ENCODE measurements at places on chromosomes 5 and 9.
A peak's percentile ranks its signal among the peaks of the same experiment; 100 is the strongest.

- peak; percentile 40 for DNase-seq
These were observed 467 bp downstream of the CNOT6 start for GRCh38 chr5:180494510-180495181.

GRCh38 chr5:79575996-79576395 lies 36.2 kb upstream of the TENT2 start:
- no peak for DNase-seq

- no peak for DNase-seq
These were observed 196.7 kb downstream of the EBF1 start for GRCh38 chr5:158903006-158903405.

GRCh38 chr5:86999951-87000350 lies 267.7 kb upstream of the RASA1 start:
- no peak for DNase-seq

- DNase-seq: no peak
These were observed 264.0 kb upstream of the TRIM32 start for GRCh38 chr9:116423149-116423548.

DNA sequence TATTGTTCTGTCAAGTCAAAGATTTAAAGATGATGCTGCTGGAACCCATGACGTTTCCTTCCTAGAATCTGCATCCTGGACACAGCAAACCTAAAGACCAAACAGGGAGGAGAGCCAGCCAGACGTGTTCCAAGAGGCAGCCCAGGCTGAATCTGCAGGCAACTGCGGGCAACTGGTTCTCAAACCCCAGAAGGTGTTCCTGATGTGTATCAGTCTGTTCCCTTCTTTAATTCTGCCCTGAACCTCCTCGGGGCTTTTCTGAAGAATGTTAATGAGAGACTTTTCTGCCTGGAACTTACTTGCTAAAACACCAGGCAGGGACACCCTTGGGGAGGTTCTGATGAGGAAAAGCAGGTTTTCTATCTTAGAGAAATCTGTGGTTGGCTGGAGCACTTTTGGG lies 132.8 kb upstream of the RETREG1 start:
- DNase-seq: no peak

DNA sequence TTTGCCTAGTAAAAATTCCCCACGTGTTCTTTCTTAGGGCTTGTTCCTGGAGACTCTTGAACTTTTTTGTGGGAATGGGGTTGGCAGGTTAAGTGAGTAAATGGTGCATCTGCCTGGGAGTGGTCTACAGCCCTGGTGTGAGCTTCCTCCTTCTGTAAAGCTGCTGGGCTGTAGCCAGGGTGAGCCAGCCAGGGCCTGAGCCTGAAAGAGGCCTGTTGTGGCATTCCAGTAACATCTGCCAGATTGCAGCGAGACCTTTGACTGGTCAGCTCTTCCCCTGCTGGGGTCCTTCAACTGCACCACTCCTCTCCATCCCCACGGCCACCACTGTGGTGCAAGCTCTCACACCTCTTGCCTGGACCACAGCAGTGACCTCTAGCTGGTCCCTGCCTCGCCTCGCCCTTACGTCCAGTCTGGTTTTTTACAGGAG lies 47.5 kb downstream of the SLC22A5 start:
- peak; percentile 30 for DNase-seq

GRCh38 chr5:96721351-96721977 lies 59.3 kb downstream of the CAST start:
- peak; percentile 39 for DNase-seq

DNA sequence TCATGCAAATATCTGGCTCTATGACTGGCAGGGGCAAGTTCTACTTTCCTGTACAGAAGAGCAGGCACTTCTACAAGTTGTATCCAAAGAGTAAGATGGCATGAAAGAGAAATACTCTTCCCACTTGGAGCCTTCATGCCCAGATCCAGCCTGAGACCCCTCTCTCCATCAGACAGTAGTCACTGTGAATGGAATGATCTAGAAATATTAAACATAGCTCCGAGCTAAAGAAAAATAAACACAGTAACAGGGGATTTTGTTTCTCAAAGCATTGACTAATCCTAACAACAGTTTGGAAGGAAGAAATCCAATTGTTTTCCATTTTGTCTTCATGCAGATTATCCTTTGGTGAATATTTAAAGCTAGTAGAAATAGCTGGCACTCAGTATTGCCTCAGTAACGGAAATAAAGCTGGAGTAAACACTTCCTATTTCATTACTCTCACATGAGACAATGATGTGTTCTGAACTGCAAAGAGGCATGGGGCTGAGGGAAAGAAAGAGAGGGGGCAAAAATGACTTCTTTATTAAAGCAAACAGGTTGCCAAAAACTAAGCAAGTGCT lies 100.0 kb downstream of the SEMA5A start:
- DNase-seq: no peak

DNA sequence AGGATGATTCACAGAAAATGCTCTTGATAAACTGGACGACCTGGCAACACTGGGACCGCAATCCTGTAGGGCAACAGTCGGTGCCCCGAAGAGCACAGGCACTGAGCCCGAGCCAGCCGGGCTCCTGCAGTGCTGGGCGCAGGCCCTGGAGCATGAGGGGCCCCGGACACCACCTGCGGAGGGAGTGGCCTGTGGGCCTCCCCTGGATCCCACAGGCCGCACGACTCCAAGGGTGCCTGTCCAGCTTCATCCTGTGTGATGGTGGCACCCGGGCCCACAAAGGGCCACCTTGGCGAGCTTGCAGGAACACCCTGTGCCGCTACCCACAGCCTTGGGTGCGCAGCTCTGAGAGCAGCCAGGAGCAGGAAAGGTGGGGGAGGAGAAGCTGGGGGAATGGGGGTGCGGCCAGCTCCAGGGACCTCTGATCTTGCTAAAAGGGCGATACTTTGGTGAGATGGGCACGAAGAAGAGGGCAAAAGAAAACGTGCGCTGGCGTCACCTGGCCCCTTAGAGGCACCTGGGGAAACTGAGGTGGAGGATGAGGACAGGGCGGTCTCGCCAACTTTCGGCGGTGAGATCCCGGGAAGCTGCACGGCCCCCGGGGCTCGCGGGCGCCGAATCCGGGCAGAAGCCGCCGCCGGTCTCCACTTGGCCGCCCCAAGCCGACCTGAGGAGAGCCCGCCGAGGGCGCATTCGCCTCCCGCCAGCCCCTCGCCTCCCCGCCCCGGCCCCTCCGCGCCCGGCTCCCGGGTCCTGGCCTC lies 722 bp downstream of the TBC1D9B start:
- peak; percentile 55 for DNase-seq

GRCh38 chr5:138542180-138542955 lies 668 bp downstream of the ETF1 start:
- DNase-seq: peak; percentile 39

GRCh38 chr9:72203205-72203803 lies 54.1 kb downstream of the GDA start:
- DNase-seq: peak; percentile 73

- DNase-seq: no peak
These were observed 416.6 kb downstream of the ARHGEF28 start for GRCh38 chr5:74042559-74042958.

GRCh38 chr5:175162036-175162435 lies 281.9 kb downstream of the DRD1 start:
- no peak for DNase-seq

GRCh38 chr9:93890436-93890935 lies 64.7 kb downstream of the BARX1 start:
- DNase-seq: no peak

DNA sequence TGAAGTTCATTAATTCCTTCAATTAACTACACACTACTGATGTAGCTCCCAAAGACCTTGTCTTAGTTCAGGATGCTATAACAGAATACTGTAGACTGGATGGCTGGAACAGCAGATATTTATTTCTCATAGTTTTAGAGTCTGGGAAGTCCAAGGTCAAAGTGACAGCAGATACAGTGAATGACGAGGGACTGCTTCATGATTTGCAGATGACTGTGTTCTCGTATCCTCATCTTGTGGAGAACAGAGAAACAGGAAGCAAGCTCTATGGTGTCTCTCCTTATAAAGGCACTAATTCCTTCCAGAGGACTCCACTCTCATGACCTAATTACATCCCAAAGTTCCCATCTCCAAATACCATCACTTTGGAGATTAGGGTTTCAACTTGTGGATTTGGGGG lies 65.6 kb upstream of the MAP1B start:
- DNase-seq: no peak

GRCh38 chr9:116942593-116943061 lies 255.5 kb downstream of the TRIM32 start:
- DNase-seq: no peak

- peak; percentile 80 for DNase-seq
These were observed 173.4 kb upstream of the NR3C1 start for GRCh38 chr5:143576711-143577484.

- DNase-seq: no peak
These were observed 7.3 kb upstream of the TENT4A start for GRCh38 chr5:6705959-6706358.

DNA sequence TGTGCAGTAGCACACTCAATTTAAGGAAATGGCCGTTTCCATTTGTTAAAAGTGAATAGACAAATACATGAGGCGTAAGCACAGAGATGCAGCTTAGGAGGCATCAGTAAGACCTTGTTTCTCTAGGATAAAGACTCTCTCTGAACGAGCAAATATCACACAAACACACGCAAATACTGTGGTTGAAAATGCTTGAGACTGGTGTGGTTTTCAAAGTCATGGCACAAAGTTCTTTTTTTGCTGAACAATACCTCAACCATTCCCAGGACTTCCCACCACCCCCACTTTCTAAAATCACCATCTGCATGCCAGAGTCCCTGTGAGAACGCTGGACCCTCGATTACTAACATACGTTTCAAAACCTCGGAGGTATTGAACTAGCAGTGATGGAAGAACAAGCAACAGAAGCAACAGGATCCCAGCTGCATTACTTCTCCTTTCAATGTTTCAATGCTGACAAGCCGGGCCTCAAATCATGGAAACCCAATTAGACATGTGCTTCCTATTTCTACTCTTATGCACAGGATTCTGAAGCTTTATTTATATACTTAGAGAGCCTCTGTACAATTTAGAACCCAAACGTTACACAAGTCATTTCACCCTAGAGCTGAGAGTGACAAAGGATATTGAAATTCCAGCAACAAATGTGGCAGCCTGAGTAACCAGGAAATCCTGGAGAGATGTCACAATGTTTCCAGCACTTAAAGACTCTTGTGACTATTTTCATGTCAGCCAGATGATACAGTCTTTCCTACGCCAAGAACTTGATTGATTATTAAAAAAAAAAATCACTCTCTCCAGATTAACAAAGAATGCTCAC lies 63.9 kb downstream of the CDC14B start:
- DNase-seq: no peak

- DNase-seq: peak; percentile 92
These were observed 79.5 kb upstream of the HTR4 start for GRCh38 chr5:148733601-148734438.

DNA sequence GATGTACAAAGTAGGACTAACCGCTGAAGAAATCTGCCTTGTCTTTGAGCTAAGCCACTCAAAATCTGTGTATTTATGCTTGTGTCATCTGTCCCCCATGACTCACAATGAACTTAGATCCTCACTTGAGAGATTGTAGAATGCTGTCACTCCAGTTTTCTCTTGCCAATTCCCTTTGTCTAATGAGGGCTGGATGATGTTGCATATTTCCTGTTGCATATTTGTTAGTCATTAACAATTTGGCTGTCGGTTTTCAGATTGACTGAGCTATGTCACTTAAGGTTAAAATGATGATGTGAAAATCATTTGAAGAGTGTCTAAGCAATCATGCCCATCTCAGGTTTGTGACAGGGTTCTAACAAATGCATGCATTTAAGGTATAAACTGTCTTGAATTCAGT lies 481.7 kb downstream of the CDH10 start:
- DNase-seq: peak; percentile 66

- DNase-seq: no peak
These were observed 161.6 kb upstream of the CD180 start for GRCh38 chr5:67358186-67358585.

- DNase-seq: peak; percentile 52
These were observed 2.9 kb upstream of the SCAI start for GRCh38 chr9:125146247-125146646.

DNA sequence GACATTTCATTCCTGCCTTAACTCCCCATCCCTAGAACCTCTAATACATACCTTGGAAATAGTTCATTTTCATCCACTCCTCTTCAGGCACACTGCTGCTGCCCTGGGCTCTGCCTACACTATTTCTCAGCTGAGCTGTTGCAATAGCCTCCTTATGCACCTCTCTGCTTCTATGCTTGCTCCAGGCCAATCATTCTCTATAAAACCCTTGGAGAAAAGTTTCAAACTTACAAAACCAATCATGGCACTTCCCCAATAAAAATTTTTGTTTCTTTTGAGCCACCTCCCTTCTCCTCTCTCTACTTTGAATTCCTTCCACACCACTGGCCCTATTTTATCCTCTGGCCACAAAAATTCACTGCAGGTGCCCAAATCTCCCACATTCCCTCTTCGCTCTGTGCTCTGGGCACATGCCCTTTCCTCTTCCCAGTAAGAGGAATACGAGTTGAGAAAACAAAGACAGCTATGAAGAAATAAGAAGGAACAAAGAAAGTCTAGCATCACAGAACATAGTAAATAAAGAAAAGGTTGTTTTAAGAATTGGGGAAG lies 301.4 kb downstream of the ELAVL2 start:
- DNase-seq: no peak

DNA sequence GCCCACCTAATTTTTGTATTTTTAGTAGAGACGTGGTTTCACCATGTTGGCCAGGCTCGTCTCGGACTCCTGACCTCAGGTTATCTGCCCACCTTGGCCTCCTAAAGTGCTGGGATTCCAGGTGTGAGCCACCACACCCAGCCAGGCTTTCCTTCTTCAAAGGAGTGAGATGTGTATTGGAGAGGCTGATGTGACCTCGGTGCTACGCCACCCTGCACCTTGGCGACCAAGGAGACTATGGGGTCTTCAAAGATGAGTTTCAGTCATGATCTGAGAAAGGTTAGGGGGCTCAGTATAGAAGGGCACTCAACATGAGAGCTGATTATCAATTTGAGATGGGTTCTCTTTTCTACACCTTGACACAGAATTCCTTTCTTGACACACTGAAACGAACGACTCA lies 284.2 kb upstream of the WWC1 start:
- no peak for DNase-seq

- no peak for DNase-seq
These were observed 94.8 kb downstream of the SLC1A3 start for GRCh38 chr5:36701085-36701698.
